ENCODE measurements at places on chromosomes 2 and 18.

DNA sequence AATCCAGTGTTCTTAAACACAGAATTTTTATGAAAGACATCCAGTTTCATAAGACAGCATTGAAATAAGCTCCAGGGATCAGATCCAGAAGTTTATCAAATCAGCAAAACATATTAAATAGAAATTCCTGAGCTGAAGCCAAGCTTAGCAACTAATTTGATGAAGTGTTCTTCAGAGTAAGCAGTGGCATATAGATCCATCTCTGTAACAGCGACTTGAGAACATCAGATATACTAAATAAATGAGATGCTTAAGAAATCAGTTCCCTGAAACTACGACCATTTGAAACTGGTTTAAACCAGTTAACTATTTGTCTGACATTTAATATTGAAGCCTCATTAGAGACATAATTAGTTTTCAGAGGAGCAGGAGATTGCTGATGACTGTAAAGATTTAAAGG lies 34.1 kb downstream of the PPP1R1C start:
- DNase-seq = no peak

GRCh38 chr2:61125798-61126197 lies 36.2 kb upstream of the C2orf74 start:
- no peak for DNase-seq

DNA sequence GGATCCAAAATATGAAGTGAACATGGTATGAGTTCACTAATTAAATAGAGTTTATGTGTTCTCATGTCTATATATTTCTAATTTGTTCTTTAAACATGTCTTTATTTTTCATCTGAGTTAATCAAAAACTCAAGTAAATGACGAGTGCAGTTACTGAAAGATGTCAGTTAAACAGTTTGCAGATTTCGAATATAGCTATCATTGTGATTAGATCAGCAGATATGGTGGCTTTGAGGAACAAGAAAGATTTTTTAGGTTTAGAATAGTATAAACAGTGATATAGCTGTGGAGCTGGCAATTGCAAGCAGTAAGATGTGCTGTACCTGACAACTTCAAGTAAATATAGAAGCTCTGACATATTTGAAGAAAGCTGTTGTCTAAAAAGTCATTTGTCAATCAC lies 49.7 kb downstream of the TANK start:
- no peak for DNase-seq

- no peak for DNase-seq
Observed at GRCh38 chr2:71783815-71784214, 330.5 kb downstream of the DYSF start.

GRCh38 chr2:212228743-212229171 lies 309.8 kb downstream of the ERBB4 start:
- DNase-seq = no peak
